NCI-H1417 treated with DMSO at 0.1 percent for 48 hours (cell line): ENCODE measurements at places on chromosomes 16 and 17.

DNA sequence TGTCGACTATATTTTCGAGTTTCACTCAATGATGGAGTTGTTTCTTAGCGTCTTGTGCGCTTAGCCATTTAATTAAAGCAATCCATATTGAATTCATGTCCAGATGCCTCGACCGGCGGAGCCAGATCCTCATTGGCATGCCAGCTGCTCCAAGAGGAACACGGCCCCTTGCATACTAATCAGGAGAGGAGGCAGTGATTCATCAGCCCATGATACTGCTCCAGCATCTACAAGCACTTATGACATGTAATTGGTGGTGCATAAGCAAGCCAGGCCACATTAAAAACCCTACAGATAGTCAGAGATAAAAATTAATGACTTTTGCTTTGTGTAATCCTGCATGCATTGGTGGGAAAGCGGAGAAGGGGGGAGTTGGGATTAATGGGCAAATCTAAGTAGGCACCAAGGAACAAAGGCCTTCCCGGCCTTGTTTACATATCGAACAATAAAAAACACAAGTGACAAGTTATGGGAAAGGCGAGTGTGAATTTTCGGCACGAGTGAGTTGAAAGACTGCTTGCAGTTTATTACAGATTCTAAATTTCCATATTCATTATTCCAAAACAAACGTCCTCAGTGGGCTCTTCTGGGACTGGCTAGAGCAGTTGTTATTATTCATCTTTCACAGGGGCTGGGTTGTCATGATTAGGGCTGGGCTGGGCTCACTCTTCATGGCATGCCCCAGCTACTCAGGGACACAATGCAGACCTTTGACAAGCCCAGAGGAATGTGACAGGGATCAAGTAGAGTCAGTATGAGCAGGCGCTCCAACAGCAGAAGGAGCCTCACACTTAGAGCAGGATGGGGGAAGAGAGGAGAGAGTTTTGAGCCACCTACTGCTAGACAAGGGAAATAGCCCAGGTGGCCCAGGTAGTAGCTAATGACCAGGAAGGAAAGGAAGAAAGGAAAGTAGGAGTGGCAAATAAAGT is 281.7 kb upstream of the ZFHX3 start:
- DNase-seq, result no peak

- DNase-seq, result no peak
These were observed 16.9 kb downstream of the MAP3K3 start for GRCh38 chr17:63639125-63639524.

GRCh38 chr16:78353640-78354275 is 254.3 kb downstream of the WWOX start:
- DNase-seq, result no peak

DNA sequence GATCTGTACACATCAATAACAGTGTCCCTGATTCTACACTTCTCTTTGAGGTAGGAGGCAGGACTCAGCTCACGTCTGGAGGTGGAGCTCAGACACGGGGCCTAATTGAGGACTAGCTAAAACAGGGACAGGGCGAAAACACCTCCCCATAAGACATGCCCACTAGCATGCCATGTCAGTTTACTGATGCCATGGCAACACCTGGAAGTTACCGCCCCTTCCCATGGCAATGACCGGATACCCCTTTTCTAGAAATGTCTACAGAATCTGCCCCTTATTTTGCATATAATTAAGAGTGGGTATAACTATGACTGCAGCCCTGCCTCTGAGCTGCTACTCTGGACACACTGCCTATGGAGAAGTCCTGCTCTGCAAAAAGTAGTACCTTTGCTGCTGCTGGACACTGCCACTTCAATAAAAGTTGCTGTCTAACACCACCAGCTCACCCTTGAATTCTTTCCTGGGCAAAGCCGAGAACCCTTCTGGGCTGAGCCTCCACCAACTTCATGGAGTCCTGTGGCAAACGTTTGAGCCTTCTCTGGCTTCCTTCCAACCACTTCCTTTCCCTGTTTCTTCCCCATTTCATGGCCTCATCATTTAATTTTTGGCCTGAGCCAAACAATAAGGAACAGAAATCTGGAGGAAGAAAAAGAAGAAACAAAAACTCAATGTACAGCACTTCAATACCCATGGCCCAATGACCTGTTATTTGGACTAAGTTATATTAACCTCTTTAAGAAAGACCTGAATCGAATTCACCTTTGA is 21.0 kb downstream of the PHB1 start:
- no peak for DNase-seq

DNA sequence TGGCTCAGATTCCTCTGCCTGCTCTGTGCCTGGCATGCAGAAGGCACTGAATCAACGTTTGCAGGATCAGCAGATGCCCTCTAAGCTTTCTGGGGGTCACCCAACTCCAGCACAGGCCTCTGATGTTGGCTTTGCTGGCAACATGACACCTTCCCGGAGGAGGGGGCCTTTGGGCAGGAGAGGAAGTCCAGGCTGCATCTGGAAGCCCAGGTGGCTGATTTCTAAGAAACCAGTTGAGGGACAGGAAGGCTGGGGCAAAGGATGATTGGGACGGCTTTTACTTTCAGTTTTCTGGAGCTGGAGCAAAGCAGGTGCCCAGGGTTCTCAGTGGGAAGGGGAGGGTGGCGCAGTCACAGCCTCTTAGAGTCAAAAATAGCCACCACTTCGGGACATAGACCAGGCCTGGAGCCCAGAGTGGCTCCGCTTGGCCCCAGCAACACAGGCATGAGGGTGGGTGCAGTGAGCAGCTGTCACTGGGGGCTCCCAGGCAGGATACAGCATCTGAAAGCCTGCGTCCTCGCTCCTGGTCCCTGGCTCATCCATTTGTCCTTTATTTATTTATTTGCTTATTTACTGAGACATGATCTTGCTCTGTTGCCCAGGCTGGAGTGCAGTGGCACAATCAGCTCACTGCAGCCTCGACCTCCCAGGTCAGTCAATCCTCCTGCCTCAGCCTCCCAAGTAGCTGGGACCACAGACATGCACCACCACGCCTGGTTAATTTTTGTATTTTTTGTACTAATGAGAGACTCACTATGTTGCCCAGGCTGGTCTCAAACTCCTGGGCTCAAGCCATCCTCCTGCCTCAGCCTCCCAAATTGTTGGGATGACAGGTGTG is 15.1 kb downstream of the SOCS1 start:
- DNase-seq, result no peak

- DNase-seq, result no peak
These were observed 81.6 kb upstream of the CACNG5 start for GRCh38 chr17:66753126-66753920.

DNA sequence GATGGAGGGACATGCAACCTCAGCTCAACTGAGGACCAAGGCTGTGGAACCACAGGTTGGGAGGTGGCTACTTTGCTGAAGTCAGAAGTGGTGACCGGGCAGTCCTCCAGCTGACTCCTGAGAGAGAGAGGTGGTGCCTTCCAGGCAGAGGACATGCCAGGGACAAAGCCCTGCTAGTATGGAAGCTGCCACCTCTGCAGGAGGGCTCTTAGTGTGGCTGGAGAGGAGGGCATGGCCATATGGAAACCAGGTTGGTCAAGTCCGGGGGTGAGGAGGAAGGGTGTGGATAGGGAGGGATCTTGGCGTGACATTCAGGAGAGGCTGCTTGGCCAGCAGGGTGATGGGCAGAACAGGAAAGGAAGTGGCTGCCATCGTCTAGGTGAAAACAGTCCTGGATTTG is 5.7 kb downstream of the C16orf86 start:
- DNase-seq, result no peak

- DNase-seq, result no peak
These were observed 127.3 kb downstream of the KATNIP start for GRCh38 chr16:27677263-27677662.

GRCh38 chr17:63622574-63623390 is 565 bp downstream of the MAP3K3 start:
- no peak for DNase-seq

- DNase-seq, result no peak
These were observed 7.8 kb upstream of the CCL15 start for GRCh38 chr17:36008998-36009665.

DNA sequence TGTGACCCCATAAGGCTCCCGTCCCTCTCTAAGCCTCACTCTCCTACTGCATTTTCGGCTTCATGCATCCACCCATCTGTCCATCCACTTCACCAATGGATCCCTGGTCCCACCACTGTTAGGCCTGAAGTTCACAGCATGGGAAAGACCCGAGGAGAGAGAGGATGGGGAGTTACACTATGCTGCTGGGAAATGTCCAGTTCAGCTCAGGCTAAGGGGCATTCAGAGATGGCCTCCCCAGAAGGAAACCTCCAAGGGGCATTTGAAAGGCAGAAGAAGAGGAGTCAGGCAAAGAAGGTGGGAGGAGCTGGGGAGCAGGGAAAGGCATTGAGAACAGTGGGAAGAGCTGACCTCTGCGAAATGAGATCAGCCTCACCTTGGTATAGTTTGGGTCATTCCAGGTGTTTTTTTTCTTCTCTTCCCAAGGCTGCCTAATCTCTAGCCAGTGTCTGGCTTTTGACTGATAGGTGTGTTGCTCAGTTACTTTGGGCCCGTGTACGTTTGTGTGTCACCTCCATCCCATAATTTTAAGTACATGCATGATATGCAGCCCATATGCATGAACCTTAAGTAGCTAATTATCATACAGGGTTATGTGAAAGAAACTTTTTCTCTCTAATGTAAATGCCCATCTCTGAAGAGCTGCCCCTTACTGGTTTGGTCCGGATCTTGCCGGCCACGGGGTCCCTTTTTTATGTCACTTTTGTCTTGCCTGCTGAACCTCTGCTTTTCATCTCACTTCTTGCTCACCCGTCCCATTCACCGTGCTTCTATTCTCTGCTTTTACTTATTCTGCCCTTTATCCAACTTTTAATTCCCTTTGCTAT is 11.6 kb upstream of the DRC7 start:
- DNase-seq, result no peak

DNA sequence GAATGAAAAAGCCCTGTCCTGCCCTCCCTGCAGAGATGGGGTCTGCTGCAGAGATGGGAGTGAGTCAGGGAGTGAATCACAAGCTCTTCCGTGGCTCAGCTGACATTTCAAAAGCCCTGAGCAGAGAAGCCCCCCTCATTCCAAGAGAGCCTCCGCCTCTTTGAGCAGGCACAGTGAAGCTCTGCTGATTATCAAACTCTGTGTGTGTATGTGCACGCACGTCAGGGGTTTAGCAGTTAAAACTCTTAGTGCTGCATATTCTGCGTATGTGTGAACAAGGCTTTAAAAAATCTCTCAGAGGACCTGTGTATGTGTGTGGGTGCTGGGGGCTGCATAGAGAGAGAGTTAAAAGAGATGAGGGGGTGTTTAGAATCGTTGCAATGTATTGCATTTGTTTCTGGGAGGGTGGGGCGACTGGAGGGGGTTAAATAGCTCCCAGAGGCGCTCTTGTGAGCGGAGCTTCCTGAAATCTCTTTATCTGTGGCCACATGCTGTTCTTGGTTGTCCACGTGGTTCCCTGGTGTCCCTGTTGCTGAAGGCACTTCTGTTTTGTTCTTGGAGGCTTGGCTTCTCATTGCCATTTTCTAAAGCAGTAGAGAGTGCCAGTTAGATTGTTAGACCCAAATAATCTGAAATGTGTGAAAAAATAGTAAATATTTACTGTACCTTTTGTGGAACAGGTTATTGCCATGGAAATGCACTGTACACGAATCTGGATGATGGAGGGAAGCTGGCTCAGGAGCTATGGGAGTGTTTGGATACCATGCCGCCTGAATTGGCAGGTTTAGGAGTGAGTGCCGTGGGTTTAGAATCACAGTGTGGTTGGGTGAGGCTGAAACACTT is 116.6 kb downstream of the PRKCB start:
- no peak for DNase-seq

DNA sequence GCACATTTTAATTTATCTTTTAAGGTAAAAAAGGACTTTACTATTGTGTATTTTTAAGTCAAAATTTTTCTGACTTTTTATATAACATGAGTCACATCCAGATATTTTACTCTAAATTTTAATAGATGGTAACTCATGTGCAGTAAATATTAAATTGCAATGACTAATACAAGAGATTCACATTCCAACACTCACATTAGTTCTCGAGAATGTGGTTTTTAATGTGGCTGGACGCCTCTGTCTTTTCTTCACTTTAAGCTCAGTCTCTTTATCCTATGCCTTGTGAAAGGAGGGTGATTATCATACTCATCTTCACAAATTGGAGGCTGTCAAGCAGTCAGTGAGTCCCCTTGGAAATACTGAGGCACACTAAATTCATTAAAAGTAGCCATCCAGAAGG is 315.6 kb downstream of the HS3ST3B1 start:
- no peak for DNase-seq

- no peak for DNase-seq
These were observed 1.6 kb downstream of the PPL start for GRCh38 chr16:4935241-4935855.

DNA sequence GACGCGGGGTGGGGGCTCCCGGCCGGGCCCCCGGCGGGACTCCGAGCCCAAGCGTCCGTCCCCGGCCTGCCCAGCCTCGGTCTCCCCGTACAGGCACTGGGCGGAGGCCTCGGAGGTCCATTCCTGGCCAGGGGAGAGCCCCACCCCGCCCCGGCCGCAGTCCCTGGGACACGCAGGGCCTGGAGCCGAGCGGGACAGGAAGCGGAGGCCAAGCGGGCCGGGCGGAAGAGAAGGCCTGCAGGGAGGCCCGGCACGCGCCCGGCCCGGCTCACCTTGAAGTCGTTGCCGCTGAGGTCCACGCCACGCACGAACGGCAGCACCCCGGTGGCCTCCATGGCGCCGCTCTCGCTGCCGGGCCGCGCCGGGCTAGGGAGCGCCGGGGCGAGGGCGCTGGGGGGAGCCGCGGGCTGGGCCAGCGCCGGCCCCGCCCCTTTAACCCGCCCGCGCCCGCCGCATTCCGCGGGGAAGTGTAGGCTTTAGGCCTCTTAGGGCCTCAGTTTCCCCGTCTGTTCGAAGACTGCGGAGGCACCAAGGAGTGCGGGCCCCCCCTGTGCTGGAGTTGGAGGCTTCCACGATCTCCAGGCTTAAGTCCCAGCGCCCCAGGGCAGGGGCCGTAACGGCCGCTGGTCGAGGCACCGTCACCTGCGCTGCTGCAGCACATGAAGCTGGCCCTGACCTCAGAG is at the start of gene FLII:
FLII (minus strand) TSS at position 383 of the 683 bp plus-strand sequence; CDS start at position 335, 48 bp downstream.
- no peak for DNase-seq

GRCh38 chr17:3213587-3213986 is 6.1 kb downstream of the OR1A1 start:
- DNase-seq, result no peak

GRCh38 chr17:50027881-50028735 is 27.8 kb upstream of the ITGA3 start:
- no peak for DNase-seq

DNA sequence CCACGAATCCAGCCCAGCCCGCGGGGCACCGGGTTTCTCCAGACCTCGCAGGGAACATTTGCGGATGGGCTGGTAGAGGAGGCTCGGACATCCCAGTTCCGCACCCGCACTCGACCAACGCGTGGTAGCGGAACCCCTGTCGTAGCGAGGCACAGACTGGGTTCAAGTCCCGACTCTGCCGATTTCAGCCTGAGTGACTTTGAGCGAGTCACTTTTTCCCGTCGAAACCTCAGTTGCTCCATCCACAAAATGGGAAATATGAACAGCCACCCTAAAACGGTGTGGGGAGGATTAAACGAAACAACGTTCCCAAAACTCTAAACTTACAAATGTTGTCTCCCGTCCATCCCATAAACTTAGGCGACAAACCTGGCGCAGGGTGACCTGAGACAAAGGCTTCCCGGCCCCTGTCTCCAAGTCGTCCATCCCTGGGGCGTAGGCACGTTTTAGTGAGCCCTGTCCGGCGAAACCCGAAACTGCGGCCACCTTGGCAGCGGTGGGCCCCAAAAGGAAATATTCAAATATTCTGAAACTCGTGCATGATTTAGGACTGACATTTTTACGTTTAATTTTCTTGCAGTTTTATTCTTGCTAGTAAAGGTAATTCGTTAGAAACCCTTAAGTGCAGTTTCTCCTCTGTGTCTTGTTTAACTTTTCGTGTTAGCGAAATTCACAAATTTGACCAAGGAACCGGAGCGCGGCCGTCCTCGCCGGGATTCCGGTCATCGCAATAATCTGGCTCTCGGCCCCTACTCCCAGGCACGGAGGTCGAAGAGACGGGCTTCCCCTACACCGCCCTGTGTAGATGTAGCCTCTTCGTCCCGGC is 1.9 kb upstream of the MLLT6 start:
- no peak for DNase-seq
